CD4-positive, CD25-positive, alpha-beta regulatory T cell (primary cell): ENCODE measurements at places on chromosomes 4 and X. TPM values are rescaled to one million over a fixed set of nuclear protein-coding genes. Genes with fewer than 3 reads are reported as not detected.

GRCh38 chr4:20271950-20272349 is 20.2 kb downstream of the SLIT2 start:
- no peak overlapping the region for H3K27ac ChIP-seq
- H3K4me1 ChIP-seq = no peaks in the 10 kb centered on the region
- no peaks in the 10 kb centered on the region for H3K36me3 ChIP-seq
- DNase-seq = no peak
- no peak overlapping the region for H3K4me3 ChIP-seq

Gene MAGIX
- total RNA-seq = 0.57 TPM

- H3K4me3 ChIP-seq = peak within 1 kb of the TSS; percentile 71
- H3K4me1 ChIP-seq = peaks cover 20% of the 10 kb centered on the region
- H3K27ac ChIP-seq = peak within 1 kb of the TSS; percentile 47
- DNase-seq = peak; percentile 45
These were observed at the start of gene CTPS2 for GRCh38 chrX:16712548-16713155. CTPS2 (minus strand) TSS chrX:16712669; CDS start chrX:16702902, 9,767 bp downstream.

GRCh38 chrX:63327788-63328187 is 23.3 kb downstream of the SPIN4 start:
- no peak overlapping the region for H3K4me3 ChIP-seq
- H3K27ac ChIP-seq = no peak overlapping the region
- H3K36me3 ChIP-seq = no peaks in the 10 kb centered on the region
- no peaks in the 10 kb centered on the region for H3K4me1 ChIP-seq
- no peaks in the 10 kb centered on the region for H3K27me3 ChIP-seq
- DNase-seq = no peak

Gene ADH1C
- not detected for total RNA-seq

- peaks cover 16% of the 10 kb centered on the region for H3K4me1 ChIP-seq
- H3K36me3 ChIP-seq = no peaks in the 10 kb centered on the region
- DNase-seq = peak; percentile 87
These were observed 50.2 kb downstream of the DDX3X start for GRCh38 chrX:41384051-41384705.

Gene ODAPH
- total RNA-seq = not detected

DNA sequence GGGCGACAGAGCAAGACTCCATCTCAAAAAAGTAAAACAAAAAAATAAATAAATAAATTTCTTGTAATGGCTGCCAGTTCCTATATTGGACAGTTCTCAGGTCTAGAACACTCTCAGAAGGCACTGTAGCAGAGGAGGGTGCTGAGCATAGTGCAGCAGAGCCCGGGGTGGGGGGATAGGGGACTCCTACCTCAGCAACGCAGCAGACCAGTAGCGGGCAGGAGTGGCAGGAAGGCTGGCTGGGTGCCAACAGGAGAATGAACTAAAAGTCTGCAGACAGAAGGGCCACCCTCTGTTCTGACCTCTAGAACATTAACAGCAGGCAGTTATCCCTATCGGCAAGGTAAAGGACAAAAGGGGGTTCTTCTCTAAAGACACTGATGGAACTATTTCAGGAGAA is 20.2 kb downstream of the PDK3 start:
- no peak overlapping the region for H3K4me3 ChIP-seq
- H3K4me1 ChIP-seq = peaks cover 3% of the 10 kb centered on the region
- no peak for DNase-seq
- H3K27ac ChIP-seq = no peak overlapping the region

Gene KLHL34
- 0.89 TPM for total RNA-seq

GRCh38 chr4:69833251-69833650 is 26.7 kb downstream of the SULT1E1 start:
- no peaks in the 10 kb centered on the region for H3K36me3 ChIP-seq
- DNase-seq = no peak
- no peaks in the 10 kb centered on the region for H3K27me3 ChIP-seq
- H3K27ac ChIP-seq = no peak overlapping the region
- no peaks in the 10 kb centered on the region for H3K4me1 ChIP-seq

Gene OR13H1
- total RNA-seq = not detected

Gene TNIP3
- total RNA-seq = 1.3 TPM

GRCh38 chr4:6264225-6264540 is 5.5 kb upstream of the WFS1 start:
- DNase-seq = no peak
- no peaks in the 10 kb centered on the region for H3K36me3 ChIP-seq
- no peak overlapping the region for H3K27ac ChIP-seq
- H3K4me1 ChIP-seq = peaks cover 6% of the 10 kb centered on the region
- H3K27me3 ChIP-seq = peaks cover 5% of the 10 kb centered on the region
- H3K4me3 ChIP-seq = no peak overlapping the region

DNA sequence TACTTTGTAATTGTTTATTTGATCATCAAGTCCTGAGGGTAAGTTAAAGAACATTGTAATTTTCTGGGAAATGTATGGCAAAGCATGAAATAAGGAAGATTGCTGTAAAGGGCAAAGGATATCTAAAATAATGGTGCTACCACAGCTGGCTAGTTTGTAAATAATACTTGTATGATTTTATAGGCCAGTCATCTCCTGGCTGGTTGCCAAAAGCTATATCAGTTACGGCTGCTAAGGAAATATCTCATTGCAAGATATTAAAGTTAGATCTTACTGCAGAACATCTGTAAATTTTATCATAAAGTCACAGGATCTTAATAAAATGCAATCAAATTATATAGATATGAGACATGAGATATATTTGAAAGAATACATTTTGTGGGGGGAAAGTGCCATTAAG is 150.8 kb upstream of the CXCL13 start:
- H3K4me3 ChIP-seq = no peak overlapping the region
- DNase-seq = no peak
- no peaks in the 10 kb centered on the region for H3K4me1 ChIP-seq
- no peak overlapping the region for H3K27ac ChIP-seq

DNA sequence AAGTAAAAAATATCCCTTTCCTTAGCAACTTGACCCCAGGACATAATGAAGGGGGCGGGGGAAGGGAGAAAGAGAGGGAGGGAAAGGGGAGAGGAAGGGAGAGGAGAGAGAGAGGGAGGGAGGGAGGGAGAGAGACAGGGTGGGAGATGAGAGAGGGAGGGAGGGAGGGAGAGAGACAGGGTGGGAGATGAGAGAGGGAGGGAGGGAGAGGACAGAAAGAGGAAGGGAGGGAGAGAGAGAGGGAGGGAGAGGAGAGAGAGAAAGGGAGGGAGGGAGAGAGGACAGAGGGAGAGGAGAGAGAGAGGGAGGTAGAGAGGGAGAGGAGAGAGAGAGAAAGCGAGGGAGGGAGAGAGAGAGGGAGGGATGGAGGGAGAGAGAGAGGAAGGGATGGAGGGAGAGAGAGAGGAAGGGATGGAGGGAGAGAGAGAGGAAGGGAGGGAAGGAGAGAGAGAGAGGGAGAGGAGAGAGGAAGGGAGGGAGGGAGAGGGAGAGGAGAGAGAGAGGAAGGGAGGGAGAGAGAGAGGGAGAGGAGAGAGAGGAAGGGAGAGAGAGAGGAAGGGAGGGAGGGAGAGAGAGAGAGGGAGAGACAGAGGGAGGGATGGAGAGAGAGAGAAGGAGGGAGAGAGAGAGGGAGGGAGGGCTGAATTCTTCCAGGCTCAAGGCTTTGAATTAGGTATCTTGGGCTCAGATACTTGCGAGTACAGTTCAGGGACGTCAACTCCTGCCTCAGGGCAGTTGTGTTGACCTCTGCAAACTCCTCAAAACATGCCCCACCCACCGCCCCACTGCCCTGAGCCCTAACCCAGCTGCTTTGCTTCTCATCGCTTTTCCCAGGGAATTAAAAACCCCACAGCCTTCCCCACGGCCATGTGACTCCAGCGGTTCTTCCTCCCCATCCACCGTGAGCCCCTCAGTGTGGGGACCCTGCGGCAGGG is 40.0 kb upstream of the ADRA2C start:
- no peak overlapping the region for H3K27ac ChIP-seq
- no peak overlapping the region for H3K4me3 ChIP-seq
- DNase-seq = no peak
- no peaks in the 10 kb centered on the region for H3K27me3 ChIP-seq
- no peaks in the 10 kb centered on the region for H3K36me3 ChIP-seq
- H3K4me1 ChIP-seq = no peaks in the 10 kb centered on the region

Gene TCEAL7
- not detected for total RNA-seq

DNA sequence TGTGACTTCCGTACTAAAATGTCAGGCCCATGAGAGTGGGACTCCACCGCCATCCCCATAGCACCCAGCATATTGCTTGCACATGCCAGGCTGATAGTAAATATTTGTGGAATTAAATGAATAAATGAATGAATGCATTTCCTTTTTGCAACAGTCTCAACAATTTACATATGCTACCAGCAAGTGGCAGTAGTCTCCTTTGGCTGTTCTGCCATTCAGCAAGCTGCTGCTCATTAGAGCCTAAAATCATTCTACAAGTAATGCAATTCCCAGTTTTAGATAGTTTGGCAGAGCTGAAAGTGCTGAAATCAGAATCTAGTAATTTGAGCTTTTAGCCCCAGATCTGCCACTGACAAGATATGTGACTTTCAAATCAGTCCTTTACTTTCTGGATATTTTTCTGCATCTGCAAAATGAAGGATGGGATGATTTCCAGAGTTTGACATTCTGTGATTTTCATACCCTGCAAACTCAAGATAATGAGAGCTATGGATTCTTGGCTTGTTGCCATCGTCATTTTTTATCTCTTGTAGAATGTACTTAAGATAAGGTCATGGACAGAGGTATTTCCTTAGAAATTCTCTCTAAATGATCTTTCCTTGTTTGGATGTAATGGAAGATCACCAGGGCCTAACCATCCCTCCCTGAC is 35.7 kb upstream of the INTS6L start:
- H3K27me3 ChIP-seq = no peaks in the 10 kb centered on the region
- H3K36me3 ChIP-seq = no peaks in the 10 kb centered on the region
- no peak overlapping the region for H3K27ac ChIP-seq
- no peak overlapping the region for H3K4me3 ChIP-seq
- no peaks in the 10 kb centered on the region for H3K4me1 ChIP-seq
- peak; percentile 44 for DNase-seq

Gene CORIN
- total RNA-seq = 0.64 TPM

- H3K27ac ChIP-seq = no peak overlapping the region
- H3K4me1 ChIP-seq = no peaks in the 10 kb centered on the region
- no peaks in the 10 kb centered on the region for H3K36me3 ChIP-seq
- no peak for DNase-seq
- H3K27me3 ChIP-seq = no peaks in the 10 kb centered on the region
- no peak overlapping the region for H3K4me3 ChIP-seq
These were observed 77.5 kb downstream of the HCCS start for GRCh38 chrX:11188664-11189063.

- H3K4me1 ChIP-seq = no peaks in the 10 kb centered on the region
- no peak overlapping the region for H3K4me3 ChIP-seq
These were observed 91.5 kb upstream of the GALNT7 start for GRCh38 chr4:173076903-173077634.

DNA sequence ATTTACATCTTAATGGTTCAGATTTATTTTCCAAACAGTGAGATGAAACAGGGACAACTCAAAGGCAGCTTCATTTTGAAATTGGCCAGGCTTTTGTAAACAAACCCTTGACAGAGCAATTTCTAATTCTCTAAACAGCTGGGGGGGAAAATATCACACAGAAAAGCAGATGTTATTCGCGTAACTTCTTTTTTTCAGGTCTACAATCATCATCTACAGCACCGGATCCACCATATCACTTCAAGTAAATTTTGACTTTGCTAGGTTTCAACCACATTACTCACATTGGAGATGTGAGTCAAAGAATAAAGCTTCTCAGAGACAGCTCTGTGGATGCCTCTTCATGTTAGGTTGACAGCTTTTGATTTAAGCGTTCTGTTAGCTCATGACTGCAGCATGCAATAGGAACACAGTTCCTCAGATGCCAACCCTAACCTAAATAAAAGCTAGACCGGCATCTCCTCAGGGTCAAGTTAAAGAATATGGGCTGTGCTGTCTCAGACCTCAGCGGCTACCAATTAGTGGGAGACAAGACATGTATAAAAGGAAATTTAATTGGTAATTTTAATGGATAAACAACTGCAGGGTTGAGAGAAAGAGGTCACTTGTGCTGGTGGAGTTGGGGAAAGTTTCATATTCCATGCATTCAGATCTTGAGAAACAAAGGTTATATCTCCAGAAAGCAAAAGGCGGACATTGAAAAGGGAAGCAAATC is 26.8 kb downstream of the AMELX start:
- H3K4me3 ChIP-seq = no peak overlapping the region
- H3K36me3 ChIP-seq = no peaks in the 10 kb centered on the region
- no peaks in the 10 kb centered on the region for H3K27me3 ChIP-seq
- H3K27ac ChIP-seq = no peak overlapping the region
- DNase-seq = no peak

Gene TMSB15A
- not detected for total RNA-seq

- H3K27me3 ChIP-seq = no peaks in the 10 kb centered on the region
- DNase-seq = no peak
- H3K4me1 ChIP-seq = peaks cover 2% of the 10 kb centered on the region
- no peaks in the 10 kb centered on the region for H3K36me3 ChIP-seq
- no peak overlapping the region for H3K4me3 ChIP-seq
These were observed 23.8 kb downstream of the GPRASP3 start for GRCh38 chrX:102744307-102744706.

- DNase-seq = no peak
- H3K4me1 ChIP-seq = peaks cover 3% of the 10 kb centered on the region
- no peaks in the 10 kb centered on the region for H3K27me3 ChIP-seq
- no peak overlapping the region for H3K27ac ChIP-seq
- H3K4me3 ChIP-seq = no peak overlapping the region
These were observed 108.3 kb upstream of the CAMK2D start for GRCh38 chr4:113869743-113870375.

DNA sequence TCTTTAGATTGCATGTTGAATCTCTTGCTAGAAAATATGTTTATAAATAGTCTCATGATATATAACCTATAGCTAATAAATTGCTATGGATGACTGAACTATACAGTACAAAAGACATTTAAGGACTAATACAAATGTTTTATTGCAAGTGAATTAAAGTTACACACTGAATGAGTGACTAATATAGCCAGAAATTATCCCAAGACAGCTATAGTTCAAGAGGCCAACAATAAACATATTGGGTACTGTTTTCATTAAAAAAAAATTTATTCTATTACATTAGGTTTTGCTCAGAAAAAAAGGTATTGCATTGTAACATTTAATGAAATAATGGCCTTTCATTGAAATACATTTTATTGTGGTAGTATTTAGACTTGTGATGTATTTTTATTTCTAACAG is 819.1 kb downstream of the TRIML1 start:
- H3K4me3 ChIP-seq = no peak overlapping the region
- H3K27ac ChIP-seq = no peak overlapping the region
- no peaks in the 10 kb centered on the region for H3K27me3 ChIP-seq
- no peaks in the 10 kb centered on the region for H3K36me3 ChIP-seq

Gene DCAF12L1
- total RNA-seq = not detected

Gene DCAF8L2
- total RNA-seq = not detected

DNA sequence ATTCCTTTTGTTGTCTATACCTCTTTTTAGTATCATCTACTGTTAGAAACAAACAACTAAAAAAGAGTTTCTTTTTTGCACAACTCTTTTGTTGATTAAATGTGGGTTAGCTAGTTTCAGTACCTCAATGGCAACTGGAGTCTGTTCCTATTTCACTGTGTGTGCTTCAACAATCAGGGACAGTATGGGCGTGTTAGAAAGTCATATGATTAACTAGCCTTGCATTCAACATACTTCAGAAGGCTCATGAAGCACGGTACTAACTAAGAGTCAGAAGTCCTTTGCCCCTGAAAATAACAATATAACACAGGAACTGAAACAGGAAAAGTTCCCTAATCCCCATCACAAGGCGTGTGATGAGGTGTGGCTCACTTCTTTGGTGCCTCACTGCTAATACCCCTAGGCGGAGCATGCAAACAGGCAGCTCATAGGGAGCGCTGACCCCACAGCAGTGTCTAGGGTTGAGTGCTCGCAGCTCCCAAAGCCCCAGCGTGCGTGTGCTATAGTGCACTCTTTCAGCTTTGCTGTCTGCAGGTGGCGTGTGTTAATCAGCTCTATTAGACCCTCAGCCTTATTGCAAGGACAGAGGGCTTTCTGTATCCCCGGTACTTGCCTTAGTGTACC is 203.1 kb upstream of the NDST3 start:
- no peaks in the 10 kb centered on the region for H3K4me1 ChIP-seq
- no peaks in the 10 kb centered on the region for H3K36me3 ChIP-seq
- no peak overlapping the region for H3K27ac ChIP-seq
- H3K27me3 ChIP-seq = no peaks in the 10 kb centered on the region
